DMS 273 treated with DMSO at 0.1 percent for 48 hours (cell line): ENCODE measurements at places on chromosomes 7 and 10.

DNA sequence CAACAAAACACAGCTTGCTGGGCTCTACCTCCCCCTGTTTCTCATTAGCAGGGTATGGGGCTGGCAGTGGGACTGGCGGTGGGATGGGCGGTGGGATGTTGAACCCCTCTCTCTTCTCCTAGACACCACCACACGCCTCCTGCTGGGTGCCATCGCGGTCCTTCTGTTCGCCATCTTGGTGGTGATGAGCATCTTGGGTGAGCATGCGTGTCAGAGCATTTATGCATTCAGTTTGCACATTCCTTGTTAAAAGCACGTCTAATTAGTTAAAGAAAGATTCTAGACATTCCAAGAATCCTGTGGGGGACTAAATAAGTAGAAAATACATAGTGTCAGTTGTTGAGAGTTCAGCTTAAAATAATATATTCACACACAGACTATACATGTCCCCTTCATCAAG lies 12.7 kb downstream of the CLEC2L start:
- no peak for DNase-seq

- DNase-seq, result no peak
These were observed 60.8 kb upstream of the HECTD2 start for GRCh38 chr10:91349381-91349780.

DNA sequence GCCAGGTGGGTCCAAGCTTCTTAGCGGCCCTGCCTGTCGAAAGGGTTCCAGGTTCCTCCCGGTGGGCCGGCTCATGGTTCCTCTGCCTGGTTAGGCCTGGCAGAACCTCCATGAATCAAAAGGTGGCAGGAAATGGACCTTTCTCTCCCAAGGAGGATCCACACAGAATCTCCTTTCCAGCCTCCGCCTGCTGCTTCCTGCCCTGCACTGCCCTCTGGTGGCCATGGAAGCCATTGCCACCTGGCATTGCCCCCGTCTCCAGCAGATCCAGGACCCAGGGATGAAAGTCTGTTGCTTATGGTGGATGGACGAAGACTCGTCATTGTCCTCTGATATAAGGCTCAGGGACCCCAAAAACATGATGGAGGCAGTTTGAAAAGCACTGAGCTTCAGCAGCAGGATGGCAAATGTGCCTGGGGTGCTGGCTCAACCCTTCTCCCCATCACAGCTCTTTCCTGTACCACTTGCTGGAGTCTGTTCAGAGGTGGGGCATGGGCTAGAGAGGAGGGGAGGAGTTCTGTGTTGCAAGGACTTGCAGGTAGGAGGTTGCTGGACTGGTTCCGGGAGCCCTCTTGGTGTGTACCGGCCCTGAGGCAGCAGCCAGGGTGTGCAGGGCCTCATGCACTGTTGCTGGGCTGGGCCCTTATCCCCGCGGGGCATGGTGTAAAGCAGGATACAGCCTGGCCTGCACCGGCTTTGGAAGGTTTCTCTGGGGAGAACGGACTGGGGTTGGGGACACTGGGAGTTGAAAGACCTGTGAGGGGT lies 11.3 kb upstream of the INMT start:
- peak; percentile 59 for DNase-seq

DNA sequence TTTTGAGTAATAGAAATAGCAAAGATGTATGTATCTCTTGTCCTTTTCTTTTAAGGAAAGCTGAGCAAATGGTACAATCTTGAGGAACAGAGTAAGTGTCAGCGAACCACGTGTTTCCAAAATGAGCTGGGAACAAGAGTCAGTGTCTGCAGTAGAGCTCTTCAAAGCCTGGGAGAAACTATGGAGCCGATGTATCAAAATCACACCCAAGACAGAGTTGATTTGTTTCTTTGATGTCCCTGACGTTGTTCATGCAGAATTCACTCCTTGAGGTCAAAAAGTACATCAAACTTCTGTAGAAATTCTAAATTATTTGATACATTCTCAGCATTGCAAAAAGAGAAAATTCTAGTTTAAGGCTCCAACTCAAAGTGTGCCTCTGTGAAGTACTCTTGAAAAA lies 216.5 kb downstream of the SKIDA1 start:
- no peak for DNase-seq

DNA sequence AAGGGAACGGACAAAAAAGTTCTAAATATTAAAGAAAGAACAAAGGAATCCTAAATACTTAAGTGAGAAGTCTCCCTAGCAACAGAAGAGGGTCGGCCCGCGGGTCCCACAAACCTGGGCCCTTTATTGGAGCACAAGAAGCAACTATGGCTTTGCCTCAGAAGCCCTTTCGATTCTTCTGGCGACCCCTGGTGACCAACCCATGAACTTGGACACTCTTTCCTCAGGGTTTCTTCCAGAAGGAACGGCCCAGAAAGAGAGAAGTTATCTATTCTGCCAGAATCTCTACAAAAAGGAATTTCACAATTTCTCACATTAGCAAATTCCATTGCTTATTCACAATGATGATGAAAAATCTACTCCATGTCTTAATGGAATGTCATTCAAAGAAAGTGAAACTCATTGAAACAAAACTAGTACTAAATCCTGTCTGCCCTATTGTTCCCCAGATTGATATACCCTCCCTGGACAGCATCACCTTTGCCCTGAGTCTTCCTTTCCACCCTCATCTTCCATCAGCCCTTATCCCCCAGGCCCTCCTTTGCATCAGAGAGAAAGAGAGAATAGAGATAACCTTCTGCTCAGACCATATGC lies 43.7 kb downstream of the CPVL start:
- peak; percentile 82 for DNase-seq

GRCh38 chr7:85290269-85290668 lies 103.4 kb upstream of the SEMA3D start:
- no peak for DNase-seq
